ENCODE measurements at places on chromosomes 3 and 15.

DNA sequence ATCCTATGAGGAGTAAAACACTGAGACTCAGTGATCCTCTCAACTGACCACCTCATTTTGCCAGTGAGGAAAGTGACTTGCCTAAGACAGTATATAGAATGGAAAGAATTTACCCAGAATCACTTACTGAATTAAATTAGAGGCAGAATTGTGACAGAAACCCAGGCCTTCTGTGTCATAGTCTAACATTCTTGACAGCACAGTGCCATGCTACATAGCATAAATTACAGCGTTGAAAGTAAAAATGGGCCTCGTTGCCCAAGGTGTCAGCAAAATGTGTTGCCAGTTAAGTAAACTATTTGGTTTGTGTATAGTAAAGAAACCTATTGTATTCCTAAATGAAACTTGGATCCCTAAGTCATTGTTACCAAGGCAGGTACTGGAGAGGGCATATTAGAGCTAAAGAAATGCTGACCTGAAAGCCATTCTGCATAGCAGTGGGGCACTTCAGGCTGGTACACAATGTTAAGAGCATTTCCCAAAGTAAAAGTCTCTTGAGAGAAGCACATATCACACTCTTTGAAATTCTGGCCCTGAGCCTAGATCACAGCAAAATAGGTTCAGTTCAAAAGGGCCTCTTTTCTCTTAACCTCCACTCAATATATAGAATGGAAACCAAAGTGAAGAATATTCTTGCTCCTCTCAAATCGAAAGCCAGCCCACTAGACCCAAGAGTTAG, 53.8 kb downstream of the HMG20A start:
- DNase-seq = no peak

DNA sequence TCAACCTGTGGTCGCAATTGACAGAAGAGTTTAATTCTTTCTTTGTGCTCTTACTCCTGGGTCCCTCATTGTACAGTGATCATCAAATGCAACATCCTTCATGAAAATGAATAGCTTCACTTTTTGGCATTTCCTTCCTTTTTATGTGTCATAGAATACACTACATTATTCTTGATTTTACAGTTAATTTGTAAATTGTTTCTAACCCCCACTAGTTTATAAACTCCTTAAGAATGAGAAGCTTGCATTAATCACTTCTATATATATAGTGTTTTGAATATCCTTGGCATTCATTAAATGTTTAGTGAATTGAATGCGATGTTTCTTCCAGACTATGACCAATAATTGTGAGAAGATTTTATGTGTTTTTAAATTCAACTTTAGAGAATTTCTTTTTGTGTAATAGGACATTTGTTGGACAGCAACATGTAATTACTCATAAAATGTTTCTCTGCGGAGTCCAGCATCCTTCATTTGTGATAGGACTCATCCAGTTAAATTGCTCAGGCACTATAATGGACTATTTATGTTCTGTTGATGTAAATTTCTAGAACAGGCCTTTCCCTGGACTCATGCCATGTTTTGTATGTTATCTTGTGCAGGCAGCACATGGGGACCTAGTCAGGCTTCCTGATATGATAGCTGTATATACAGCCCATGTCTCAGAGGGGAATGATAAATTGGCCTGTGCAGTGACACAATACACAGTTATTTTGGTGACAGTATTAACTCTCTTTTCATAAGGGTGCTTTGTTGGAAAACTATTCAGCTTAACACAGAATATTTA, 51.3 kb downstream of the MBNL1 start:
- no peak for DNase-seq

- no peak for DNase-seq
These were observed 30.1 kb upstream of the SPTSSB start for GRCh38 chr3:161401389-161401788.

- DNase-seq = no peak
These were observed 6.0 kb upstream of the RLBP1 start for GRCh38 chr15:89227425-89227824.

- DNase-seq = no peak
These were observed 367.8 kb upstream of the UMPS start for GRCh38 chr3:124362455-124362854.

DNA sequence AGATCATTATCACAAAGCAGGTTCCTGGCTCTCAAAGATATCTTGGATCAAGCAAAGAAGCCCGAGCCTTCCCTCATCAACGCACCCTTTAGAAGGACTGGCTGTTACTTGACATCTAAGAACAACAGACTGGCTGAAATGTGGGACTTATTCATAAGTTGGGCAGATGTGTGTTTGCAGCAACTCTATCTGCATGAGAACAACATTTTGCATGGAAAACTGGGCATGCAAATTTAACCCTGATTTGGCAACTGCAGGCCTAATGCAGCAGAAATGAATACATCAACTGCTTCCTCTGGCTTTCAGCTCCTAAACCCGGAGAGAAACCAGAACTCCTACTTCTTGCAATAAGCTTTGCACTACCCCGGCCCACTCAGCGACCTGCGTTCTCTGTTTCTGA, 35.0 kb upstream of the FOXP1 start:
- DNase-seq = no peak

GRCh38 chr3:138460536-138461205, 26.3 kb downstream of the ESYT3 start:
- no peak for DNase-seq
